Jurkat, Clone E6-1 (cell line): ENCODE measurements at places on chromosomes 3 and 15.

DNA sequence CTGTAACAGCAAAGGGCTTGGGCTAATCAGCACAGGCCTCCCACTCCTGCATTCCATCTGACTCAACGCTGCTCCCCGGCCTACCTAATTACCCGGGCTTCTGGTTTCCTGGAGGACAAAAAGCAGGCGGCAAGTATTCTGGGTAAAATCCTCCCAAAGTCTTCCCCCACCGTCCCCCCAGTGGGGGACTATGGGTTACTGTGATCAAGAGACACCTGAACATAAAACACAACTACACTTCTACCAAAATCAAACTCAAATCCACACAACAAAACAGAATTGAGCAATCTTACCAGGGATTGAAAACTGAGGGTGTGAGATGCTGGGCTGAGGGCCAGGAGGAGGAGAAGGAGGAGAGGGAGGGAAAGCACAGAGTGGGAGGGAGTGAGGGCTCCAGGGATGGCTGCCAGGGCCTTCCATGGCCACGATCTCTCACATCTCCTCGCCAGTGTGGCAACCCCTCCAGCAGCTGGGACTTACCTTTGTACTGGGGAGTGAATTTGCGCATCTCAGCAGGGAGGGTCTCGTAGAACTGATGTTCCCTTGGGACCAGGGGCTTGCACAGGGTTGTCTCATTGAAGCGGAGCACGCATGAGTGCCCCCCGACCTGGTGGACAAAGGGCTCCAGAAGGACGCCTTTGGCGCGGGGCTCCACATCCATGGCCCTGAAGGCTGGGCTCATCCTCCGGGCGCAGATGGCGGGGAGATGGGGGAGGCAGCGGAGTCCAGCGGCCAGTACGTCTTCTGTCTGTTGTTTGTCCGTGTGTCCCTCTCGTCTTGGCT lies 9.1 kb upstream of the NCKIPSD start:
- no peak for DNase-seq

DNA sequence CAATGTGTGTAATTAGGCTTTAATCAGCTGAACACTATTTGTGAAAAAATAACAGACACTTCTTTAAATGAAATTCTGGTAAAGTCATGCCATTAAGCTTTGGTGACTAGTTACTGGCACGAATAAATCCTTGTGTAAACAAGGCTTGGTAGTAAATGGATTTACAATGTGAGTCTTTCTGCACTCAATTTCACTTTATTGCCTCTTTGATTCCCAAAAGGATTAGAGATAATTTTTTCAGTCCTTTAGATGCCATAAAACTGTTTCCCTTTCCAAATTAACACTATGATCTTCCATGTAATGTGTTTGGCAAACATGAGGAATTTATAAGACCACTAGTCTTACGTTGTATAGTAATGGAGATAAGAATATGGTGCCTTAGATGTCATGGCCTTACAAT lies 339.5 kb upstream of the DNAJC19 start:
- DNase-seq: no peak

DNA sequence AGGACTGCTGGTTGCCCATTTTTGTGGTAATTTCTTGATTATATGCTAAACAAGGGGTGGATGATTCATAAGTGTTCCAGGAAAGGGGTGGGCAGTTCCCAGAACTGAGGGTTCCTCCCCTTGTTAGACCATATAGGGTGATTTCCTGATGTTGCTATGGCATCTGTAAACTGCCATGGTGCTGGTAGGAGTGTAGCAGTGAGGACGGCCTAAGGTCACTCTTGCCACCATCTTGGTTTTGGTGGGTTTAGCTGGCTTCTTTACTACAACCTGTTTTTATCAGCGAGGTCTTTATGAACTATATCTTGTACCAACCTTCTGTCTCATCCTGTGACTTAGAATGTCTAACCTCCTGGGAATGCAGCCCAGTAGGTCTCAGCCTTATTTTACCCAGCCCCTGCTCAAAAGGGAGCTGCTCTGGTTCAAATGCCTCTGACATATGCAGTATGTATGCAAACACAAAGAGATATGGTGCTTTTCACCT lies 46.2 kb downstream of the C3orf38 start:
- DNase-seq: no peak

DNA sequence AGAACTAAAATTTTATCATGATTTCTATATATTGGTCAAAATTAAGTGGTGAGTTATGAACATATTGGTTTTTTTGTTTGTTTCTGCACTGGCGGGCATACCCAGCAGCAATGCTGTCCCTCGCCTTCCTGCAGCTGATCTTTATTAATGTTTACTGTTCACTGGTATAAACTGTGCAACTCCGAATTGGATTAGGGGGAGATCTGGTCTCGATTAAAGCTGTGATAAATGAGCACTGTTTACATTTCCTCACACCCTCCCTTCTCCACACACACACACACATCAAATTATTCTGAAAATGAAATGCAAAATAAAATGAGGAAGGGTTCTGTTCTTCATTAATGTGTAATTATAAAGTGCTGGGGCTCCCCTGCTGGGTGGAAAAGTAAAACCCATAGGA lies 48.5 kb upstream of the DAZL start:
- DNase-seq: no peak

DNA sequence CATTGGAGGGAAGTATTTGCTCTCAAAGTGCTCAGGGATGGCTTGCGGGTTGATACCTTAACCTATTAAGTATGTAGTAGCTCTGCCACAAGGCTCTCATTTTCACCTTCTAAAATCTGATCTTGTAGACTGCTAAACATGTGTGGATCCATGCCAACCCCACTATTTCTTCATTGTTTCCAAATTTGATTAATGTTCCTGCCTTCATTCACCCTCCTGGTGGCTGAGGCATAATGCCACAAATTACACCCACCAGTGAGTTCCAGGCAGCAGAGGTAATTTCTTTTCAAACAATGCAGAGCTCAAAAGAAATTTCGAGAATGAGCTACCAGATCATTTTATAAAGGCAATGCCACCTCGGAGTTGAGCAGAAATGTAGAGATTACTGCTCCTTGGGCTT lies 71.0 kb downstream of the EDEM1 start:
- DNase-seq: no peak

- DNase-seq: peak; percentile 35
Observed at GRCh38 chr3:122680475-122681283, at the start of gene PARP14. TSS of gene PARP14 (plus strand) at chr3:122680839. CDS start at chr3:122680884, 45 bp downstream.

DNA sequence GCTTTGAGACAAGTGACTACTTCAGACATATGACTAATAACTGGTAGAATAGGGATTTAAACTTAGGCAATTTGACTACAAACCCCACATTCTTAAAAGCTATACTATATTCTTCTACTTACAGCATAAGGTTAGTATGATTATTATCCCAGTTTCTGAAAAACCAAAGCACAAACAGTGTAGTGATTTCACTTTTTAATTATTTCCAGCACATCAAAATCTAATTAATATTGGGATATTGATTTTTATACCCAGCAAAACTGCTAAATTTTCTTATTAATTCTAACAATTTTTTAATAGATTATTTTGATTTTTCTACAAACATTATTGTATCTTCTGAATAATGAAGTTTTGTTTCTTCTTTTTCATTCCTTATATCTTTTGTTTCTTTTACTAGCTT lies 16.9 kb downstream of the EHHADH start:
- DNase-seq: no peak

GRCh38 chr3:102361101-102361500 lies 73.7 kb upstream of the ZPLD1 start:
- no peak for DNase-seq

DNA sequence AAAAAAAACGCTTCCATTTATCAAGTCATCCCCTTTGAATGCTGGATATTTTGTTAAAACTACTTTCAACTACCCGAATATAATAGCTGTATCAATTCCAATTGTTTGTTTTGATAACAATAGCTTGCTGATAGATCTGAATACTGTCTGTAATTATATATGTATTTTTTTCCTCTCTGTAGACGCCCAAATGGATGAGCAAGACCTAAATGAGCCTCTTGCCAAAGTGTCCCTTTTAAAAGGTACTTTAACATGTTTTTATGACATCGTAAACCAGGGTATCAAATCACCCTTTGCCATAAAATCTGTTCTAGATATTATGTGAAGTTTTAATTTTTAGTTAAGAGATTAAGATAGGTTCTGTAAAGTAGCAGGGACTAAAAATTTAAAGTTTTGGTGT lies 111.5 kb upstream of the FLNB start:
- DNase-seq: no peak

DNA sequence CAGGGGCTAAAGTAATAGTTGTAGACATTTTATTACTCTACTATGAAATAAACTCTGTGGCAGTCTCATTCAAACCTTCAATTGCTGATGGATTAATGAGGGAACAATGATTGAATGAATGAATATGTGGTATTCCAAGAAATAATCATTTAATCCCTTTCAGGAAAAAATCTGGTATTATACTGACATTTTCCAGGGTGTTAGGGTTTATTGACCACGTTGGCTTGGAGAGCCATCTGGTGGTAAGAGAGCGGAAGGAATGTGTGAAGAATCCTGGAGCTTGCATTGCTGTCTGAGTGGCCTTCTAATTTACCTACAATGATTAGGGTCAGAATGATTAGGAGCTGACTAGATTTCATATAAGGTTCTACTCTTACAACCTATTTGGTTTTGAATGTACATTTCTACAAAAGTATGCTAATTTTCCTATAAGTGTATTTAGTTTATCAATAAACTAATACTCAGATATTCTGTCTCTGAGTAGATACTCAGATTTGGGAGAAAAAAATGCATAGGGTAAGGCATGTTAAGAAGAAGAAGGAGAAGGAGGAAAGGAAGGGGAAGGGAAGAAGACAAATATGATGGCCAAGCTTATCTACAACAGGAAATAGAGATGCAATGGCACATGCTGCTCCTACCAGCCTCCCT lies 249.9 kb downstream of the ROBO1 start:
- DNase-seq: peak; percentile 6

DNA sequence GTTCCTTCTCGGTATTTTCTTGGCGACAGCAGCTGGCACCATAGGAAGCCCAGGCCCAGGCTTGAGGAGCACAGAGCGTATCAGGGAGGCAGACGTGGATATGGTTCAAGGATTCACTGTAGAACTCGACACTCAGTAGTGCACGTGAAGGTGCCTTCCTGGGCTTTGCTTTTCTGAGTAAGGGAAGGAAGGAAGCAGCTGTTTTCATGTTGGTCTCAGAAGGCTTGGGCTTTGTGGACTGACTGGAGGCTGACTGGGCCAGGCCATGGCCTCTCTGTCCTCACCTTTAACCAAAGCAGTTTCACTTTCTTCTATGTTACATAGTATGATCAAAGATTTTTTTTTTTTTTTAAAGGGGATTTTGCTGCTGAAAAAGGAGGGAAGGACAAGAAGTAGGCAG lies 6.9 kb upstream of the GHRL start:
- DNase-seq: no peak

- DNase-seq: no peak
Observed at GRCh38 chr3:52473026-52473425, 17.6 kb downstream of the NISCH start.

GRCh38 chr15:62506217-62506805 lies 341.2 kb upstream of the C2CD4B start:
- DNase-seq: no peak

- DNase-seq: no peak
Observed at GRCh38 chr3:8743911-8744310, 10.3 kb downstream of the CAV3 start.

- DNase-seq: no peak
Observed at GRCh38 chr15:99558571-99558970, 7.2 kb upstream of the MEF2A start.

GRCh38 chr3:158773166-158773565 lies 28.7 kb upstream of the MFSD1 start:
- no peak for DNase-seq

DNA sequence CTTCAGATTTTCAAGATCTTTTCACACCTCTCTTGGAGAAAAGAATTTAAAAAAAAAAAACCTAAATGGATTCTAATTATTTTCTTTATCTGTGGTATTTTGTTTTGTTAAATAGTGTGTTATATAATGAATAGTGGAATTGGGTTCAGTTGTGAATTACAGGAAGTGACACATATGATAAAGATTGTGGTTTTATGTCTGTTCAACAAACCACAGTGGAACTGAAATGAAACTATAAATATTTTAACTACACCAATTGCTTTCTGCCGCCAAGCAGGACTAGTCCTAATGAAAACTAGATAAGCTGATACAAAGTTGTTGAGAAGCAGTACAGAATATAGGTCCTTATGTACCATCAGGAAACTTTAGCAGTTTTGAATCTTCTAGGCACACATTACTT lies 121.6 kb downstream of the UBE2E2 start:
- DNase-seq: peak; percentile 41

DNA sequence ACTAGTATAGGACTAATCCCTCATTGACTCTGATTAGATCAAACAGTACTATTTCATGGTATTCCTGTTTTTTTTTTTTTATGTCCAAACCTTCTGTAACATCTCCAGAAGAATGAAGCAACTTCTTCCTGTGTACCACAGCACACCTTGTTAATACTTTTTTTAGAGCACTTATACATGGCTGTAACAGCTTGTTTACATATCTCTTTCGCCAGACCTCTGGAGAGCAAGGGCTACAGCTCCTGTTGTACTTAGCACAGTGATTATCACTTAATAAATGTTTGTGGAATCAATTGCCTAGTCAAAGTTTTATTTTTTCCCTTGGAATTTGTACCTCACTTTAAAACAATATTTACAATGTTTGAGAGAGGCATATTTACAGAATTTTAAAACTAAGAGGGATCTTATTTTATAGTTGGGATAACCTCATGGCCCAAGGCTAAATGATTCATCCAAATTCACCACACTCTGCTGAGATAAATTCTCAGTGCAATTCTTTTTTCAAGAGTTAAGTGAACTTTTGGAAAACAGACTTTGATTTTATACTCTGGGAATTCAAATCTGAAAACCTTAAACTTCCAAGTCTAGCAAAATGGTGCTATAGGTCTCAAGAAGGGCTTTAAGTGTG lies 9.2 kb upstream of the GATM start:
- DNase-seq: no peak

GRCh38 chr3:193962986-193963685 lies 172.8 kb upstream of the HES1 start:
- DNase-seq: no peak

DNA sequence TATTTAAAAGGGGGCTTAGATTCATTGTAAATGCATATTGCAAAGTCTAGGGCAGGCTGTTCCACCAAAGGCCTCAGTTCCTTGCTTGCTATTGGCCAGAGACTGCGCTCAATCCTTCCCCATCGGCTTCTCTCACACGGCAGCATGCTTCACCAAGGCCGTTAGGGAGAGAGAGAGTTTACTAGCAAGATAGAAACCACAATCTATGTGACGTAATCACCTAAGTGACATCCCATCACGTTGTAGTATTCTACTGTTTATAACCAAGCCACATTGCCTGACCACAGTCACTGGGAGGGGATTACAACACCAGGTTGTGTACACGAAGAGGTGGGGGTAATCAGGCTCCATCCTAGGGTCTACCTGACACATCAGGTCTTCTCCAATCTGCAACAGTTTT lies 16.0 kb upstream of the NPAP1 start:
- DNase-seq: peak; percentile 67

GRCh38 chr3:143066033-143066432 lies 53.5 kb upstream of the CHST2 start:
- DNase-seq: no peak

GRCh38 chr3:42225486-42226363 lies 40.3 kb downstream of the CCK start:
- no peak for DNase-seq
